ENCODE measurements at places on chromosomes 5 and 9. TPM values are rescaled to one million over a fixed set of nuclear protein-coding genes. Genes with fewer than 3 reads are reported as not detected.

GRCh38 chr5:138724470-138725146 lies 28.6 kb upstream of the CTNNA1 start:
- no peak for DNase-seq

DNA sequence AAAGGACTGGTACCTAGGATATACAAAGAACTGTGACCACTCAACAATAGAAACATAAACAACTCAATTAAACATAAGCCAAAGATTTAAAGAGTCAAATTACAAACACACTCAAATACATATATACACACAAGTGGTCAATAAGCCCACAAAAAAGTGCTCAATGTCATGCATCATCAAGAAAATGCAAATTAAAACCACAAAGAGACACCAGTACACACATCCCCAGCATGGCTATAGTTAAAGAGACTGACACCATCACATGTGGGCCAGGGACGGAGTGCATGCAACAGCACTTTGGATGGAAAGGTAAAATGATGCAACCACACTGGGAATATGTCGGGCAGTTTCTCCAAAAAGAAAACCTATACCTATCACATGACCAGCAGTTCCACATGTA lies 89.7 kb downstream of the CAAP1 start:
- no peak for DNase-seq

- no peak for DNase-seq
Observed at GRCh38 chr9:36156116-36156515, 13.1 kb upstream of the CCIN start.

DNA sequence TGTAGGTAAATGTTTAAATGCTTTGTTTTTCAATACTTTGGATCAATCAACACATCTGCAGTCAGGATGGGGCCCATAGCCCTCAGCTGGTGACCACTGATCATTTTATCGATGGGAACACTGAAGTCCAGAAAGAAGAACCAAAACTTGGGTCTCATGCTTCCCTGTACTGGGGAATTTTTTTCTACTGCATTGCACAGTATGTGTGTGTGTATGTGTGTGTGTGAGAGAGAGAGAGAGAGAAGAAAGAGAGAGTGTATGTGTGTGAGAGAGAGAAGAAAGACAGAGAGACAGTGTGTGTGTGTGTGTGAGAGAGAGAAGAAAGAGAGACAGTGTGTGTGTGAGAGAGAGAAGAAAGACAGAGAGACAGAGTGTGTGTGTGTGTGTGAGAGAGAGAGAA lies 202.9 kb upstream of the MSX2 start:
- no peak for DNase-seq

- peak; percentile 2 for DNase-seq
Observed at GRCh38 chr5:144778561-144778960, 607.9 kb downstream of the KCTD16 start.

GRCh38 chr5:17737092-17737491 lies 102.8 kb downstream of the TAF11L14 start:
- DNase-seq = no peak

DNA sequence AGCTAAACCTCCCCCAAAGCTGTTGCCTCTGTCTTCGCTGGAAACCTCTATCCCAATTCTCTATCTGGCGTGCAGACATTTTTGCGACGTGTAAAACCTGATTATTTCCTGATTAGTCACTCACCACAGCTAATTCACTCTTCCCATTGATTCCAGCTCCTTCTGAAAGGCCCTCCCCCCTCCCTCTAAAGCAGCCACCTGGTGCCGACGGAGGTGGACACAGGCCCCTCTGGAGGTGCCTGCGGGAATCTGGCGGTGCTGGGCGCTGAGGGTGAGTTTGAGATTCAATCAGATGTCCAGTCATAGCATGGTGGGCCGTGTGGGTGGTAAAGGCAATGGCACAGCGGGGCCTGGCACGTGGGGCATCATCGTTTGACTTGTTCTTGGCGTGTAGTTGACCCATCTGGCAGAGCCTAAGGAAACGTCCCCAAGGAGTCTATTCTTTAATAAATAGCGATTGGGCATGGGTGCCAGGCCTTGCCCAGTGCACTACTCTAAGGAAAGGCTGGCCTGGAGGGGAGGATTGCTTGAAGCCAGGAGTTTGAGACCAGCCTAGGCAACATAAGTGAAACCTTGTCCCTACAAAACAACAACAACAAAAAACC lies 271.1 kb upstream of the MVB12B start:
- DNase-seq = no peak

GRCh38 chr5:173917788-173918786 lies 29.9 kb downstream of the CPEB4 start:
- peak; percentile 82 for DNase-seq

GRCh38 chr9:108434502-108434901 lies 421.3 kb downstream of the ACTL7B start:
- DNase-seq = no peak

DNA sequence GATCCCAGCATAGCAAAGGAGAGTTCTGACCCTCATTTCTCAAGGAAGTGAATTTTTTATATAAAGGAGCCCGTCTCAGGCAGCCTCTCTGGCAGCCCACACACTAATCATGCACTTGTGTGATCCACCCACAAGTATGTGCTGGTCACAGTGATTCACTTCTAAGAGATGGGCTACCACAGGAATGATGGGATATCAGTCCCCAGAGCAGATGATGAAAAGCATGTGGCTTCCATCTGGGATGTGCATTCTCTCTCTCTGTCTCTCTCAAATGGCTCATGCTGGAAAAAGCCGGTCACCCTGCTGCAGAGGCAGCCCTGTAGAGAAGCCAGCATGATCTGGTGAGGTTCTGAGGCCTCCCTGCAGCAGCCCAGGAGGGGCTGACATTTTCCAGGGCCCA lies 74.2 kb upstream of the ADCY2 start:
- DNase-seq = peak; percentile 58

- no peak for DNase-seq
Observed at GRCh38 chr5:137407090-137407489, 92.0 kb downstream of the SPOCK1 start.

DNA sequence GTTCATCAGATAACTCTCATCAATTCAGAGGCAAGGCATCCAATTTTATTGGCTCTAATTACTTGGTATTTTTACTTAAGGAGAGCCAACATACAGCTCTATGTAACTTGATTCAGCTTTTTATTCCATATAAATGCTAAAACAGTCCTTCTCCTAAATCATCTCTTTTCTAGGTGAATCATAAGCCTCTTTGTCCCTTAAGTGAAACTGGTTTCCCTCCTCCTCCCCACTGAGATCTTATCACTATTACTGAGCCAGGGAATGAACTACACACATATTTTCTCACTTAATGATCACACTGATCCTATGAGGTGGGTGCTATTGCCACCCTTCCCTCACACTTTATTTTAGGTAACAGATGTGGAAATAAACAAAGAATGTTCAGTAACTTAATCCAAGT lies 1143.8 kb downstream of the MAT2B start:
- DNase-seq = peak; percentile 5

DNA sequence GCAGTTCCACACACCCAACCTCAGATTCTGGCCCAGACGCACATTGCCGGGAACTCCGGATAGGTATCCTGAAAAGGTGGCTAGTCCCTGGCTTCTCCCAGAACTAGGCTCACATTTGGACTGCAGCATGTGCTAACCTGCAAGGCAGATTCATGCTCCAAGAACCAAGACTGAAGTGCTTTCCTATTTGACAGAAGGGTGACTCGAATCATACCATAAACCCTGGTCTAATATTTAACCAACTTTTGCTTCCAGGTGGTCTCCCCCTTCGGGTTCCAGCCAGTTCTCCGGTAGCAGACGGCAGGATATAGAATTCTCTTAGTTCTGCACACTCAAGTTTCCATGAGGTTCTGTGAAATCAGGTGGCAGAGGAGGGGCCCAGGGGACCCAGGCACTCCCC lies 7.6 kb downstream of the PTGES start:
- no peak for DNase-seq

- DNase-seq = no peak
Observed at GRCh38 chr9:4502444-4502843, 12.2 kb downstream of the SLC1A1 start.

- DNase-seq = no peak
Observed at GRCh38 chr9:99079542-99079941, 25.4 kb upstream of the TGFBR1 start.

- DNase-seq = peak; percentile 34
Observed at GRCh38 chr5:149470942-149471341, 80.3 kb downstream of the CSNK1A1 start.

DNA sequence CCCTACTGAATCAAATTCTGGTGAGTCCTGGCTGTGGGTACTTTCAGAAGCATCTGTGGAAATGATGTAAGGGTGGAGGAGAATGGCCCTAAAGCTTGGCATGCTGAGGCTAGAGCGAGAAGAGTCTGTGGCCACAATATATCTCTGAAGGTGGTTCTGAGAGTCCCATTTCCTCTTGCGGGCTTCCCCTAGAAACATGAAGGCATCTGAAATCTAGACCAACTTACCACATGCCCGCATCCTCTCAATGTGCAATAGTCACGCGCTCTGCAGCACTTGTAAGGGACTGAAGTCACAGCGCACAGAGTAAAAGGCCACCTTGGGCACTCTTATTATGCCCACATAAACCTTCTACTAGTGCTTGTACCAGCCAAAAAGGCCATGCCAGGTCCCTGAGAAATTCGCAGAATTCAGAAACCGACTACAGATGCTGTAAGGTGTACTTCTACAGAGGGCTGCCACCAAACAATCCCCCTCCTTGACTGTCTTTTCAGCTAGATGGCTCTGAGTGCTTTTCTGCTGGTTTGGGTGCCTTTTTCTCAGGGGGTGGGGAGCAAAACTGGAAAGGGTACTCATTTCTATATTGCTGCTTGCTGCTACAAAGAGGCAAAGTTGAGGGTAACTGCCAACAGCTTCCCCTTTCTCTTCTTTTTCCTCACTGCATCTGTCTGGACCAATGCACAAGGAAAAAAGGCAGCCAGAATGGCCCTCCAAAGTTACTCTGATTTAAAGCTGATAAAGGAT lies 107.3 kb downstream of the ZDHHC21 start:
- no peak for DNase-seq

DNA sequence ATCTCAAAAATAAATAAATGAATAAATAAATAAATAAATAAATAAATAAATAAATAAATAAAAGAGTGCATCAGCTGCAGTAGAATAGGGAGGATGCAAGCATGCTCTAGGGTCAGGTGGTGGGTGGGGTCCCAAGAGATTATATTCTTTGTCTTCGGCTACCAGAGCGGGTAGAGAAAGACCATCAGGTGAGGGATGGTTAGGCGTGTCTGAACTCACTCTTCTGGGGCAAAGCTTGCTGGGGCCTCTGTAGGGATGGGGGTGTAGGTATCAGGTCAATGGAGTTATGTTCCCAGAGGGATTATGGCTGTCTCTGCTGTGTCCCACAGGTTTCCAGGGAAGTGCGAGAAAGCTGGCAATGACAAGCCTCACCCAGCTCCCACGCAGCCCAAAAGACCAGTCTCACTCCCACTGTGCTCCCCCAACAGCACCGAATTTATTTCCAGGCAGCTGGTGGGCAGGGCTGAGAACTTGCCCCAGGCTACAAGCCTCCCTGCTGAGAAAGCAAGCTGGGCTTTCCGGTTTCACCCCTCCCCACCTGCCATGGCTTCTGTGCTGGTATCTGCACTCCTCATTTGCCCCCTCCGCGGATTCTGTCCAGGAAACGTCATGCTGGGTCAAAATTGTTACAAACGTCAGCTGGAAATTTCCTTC lies 180.8 kb downstream of the LURAP1L start:
- no peak for DNase-seq

DNA sequence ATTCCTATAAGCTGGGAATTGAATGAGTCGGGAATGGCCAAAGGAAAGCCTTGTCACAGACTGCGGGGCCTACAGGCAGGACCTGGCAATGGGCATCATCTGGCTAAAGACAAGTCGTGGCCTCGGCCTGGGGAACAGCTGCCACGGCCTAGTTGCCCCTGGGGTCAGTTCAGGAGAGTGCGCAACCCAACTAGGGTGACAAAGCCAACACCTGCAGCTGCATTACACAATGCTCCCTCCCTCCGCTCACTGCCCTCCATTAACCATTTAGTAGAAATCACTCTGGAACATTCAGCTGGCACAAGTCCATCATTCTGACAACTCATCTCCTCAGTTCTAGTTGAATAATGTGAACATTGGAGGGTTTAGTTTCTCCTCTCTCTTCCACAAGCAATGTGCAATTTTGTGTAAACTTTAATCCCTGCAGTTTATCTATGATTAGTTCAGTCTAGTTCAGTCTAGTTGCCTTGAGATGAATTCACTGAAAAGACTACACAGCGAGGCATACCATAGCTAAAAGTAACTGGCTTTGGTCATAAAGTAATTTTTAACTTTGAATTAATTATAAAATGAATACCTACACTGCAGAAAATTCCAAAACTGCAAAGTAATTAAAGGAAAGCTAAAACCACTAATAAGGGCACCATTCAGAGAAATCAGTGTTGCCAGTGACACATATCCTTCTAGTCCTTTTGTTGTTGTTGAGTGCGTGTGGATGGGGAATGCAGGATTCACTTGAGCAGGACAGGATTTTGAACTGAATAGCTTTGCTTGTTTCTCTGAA lies 5.1 kb downstream of the GLDC start:
- no peak for DNase-seq

DNA sequence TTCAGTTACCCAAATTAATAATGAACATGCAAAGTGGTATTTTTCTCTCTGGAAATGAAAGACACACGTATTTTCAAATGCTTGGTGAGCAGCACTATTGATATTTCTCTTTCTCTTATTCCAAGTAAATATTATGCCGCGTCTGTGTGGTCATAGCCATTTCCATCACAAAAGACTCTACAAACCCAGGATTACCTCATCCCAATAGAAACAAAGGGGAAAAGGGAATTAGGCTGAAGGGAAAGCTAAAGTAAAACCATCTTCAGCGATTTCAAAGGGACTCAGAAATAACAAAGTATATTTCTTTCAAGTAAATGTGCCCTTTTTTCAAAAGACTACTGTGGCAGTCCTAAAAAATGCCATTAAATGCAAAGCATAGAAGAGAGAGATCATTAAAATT lies 62.0 kb upstream of the FST start:
- DNase-seq = no peak

GRCh38 chr9:33125461-33125860 lies 41.7 kb downstream of the B4GALT1 start:
- DNase-seq = no peak

The FGF1 gene
- 2.9 TPM for total RNA-seq

The CCDC152 gene
- total RNA-seq = 0.36 TPM

The TNPO1 gene
- total RNA-seq = 256 TPM

The C5orf46 gene
- not detected for total RNA-seq

The PCDHGA4 gene
- 6.8 TPM for total RNA-seq

The B4GALT1 gene
- total RNA-seq = 63.7 TPM

The SPINK6 gene
- not detected for total RNA-seq

The PCDHGC3 gene
- total RNA-seq = 91.3 TPM

The PDE6A gene
- total RNA-seq = under 0.01 TPM

The SH3RF2 gene
- 4.0 TPM for total RNA-seq

The MYMK gene
- not detected for total RNA-seq

Data from osteoblast (primary cell).